CD4-positive, alpha-beta T cell treated with Interleukin-12 subunit alpha and Interleukin-12 subunit beta, for 1 hour (primary cell): ENCODE measurements at places on chromosomes 11 and 22.

GRCh38 chr11:123143921-123144320, 51.1 kb downstream of the CLMP start:
- DNase-seq: no peak

DNA sequence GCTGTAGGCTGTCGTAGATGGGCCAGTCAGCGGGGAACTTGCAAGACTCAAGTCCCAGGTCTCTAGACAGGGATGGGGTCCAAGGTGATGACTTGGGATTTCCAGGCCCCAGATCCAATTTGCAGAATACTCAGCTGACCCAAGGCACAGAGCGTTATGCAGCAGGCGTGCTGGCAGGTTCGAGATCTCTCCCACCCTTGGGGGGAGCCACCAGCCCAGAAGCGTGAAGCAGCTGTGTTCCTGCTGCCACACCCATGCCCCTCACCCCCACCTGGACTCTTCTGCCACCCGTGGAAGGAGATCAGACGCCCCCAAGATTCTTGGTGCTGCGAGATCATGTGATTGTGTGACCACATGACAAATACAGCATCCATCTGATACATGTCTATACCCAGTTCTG, 142.6 kb downstream of the BRD1 start:
- no peak for DNase-seq

- no peak for DNase-seq
Measured at GRCh38 chr11:43554148-43554473, 126.4 kb upstream of the HSD17B12 start.

GRCh38 chr11:10601837-10602236, 33.4 kb upstream of the LYVE1 start:
- DNase-seq: no peak

GRCh38 chr11:36073411-36074203, 129.7 kb downstream of the LDLRAD3 start:
- no peak for DNase-seq

DNA sequence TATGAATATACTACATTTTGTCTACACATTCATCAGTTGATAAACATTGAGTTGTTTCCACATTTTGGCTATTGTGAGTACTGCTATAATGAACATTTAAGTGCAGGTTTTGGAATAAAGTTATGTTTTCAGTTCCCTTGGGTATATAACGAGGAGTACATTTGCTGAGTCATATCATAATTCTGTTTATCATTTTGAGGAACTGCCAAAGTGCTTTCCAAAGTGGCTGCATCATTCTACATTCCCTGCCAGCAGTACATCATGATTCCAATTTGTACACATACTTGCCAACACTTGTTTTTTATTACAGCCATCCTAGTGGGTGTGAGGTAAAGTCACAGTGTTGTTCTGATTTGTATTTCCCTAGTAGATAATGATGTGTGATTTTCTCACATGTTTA, 1458.6 kb upstream of the TENM4 start:
- DNase-seq: no peak

DNA sequence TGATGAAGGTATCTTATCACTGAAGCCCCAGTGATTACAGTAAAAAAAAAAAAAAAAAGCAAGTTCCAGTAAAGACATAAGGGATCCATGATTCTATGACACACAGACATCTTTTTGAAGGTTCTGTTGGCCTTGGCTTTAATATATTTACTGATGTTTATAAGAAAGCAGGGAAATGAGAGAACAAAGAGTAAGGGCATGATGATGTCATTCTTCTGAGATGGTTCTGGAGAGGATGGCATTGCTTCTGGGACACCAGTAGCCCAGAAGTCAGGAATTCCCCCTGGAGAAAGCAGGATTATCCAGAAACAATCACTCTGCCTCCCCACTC, 233.6 kb downstream of the FAM76B start:
- no peak for DNase-seq

- no peak for DNase-seq
Measured at GRCh38 chr11:123461164-123461563, 31.1 kb downstream of the GRAMD1B start.

DNA sequence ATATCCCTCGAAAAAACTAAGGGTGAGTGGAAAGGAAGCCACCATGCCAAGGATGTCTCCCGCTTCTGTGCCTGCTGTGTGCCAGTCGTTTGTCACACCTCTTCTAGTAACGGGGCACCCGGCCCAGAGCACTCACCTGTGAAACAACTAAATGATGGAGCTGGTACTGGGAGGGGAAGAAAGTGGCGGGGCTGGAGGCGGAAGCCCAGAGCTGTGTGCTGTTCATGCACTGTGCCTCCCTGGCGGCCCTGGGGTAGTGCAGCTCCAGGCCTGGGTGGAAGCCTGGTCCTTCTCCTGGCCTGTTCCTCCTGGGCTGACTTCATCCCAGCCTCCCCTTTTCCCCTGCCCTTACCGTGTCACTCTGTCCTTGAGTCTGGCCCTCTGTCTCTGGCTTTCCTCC, 130.2 kb downstream of the CEP164 start:
- DNase-seq: no peak

DNA sequence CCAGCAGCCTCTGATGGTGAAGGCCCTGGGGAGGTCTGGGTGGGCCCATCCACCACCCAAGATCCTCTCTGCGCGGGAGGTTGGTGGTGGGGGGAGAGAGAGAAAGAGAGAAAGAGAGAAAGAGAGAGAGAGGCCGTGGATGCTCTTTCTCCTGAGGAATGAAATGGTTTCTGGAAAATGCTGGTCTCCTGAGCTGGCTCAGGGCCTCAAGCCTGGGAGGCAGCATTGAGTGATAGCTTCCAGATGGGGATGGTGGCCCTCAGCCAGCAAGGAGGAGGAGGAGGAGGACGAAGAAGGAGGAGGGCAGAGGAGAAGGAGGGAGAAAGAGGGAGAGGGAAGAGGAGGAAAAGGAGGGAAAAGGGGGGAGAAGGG, 4.6 kb downstream of the TSPAN32 start:
- no peak for DNase-seq

GRCh38 chr11:46202696-46203391, 74.6 kb upstream of the CREB3L1 start:
- no peak for DNase-seq

DNA sequence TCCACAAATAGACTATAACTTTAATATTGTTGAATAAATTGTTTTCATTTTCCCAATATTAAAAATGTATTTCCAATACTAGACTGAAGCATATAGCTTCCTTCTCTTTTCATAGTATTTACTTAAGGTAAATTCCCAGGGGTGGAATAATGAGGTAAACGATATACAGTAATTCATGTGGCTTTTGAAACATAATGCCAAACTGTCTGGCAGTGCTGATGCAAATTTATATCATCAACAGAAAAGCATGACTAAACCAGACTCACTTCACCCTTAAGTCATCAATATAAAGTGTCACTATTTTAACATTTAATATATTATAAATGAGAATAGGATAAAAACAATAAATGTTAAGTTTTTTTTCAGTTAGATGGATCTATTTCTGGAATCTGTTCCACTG, 13.6 kb downstream of the C2CD3 start:
- DNase-seq: no peak

DNA sequence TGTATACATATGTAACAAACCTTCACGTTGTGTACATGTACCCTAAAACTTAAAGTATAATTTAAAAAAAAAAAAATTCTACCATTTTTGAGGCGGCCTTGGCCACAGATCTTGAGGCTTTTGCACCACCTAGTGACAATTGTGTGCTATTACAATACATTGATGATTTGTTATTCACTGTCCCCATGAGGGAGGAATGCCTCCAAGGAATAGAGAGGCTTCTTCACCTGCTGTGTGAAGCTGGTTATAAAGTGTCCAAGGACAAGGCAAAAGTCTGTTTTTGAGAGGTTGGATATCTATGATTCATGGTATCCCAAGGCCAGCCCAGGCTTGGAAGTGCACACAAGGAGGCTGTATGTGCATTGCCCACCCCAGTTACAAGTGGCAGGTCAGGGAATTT, 30.7 kb downstream of the SLC22A25 start:
- DNase-seq: peak; percentile 38

- DNase-seq: no peak
Measured at GRCh38 chr11:111502611-111503010, 9.6 kb downstream of the BTG4 start.

DNA sequence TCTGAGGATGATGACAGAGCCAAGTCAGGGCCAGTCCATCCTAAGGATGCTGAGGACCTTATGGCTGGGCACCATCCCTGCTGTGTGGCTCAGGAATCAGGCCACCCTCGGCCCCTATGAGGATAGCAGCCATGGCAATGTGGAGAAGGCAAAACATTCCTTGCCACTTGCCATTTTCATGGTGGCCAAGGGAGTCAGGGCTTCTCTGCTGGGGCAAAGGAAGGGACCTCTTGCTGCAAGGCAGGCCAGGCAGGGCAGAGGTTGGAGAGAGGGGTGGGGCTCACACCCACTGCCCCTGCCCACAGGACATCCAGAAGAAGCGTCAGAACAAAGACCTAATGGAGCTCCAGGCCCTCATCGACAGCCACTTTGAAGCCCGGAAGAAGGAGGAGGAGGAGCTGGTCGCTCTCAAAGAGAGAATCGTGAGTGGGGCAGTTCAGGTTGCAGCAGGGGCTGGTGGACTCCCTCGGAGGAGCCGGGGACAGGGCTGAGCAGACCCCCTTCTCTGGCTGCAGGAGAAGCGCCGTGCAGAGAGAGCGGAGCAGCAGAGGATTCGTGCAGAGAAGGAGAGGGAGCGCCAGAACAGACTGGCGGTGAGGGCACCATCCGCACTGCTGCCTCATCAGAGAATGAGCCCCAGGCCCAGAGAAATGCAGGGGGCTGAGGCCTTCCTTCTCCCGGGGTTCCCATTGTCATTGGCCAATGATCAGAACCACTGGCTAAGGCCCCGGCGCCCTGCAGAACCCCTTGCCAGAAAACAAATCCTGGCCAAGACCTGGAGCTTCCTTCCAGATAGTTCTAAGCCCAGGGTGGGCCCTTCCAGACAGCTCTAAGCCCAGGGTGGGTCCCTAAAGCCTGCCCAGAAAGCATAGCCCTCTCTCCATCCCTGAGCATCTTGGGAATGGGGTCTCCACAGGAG, 13.5 kb upstream of the MRPL23 start:
- no peak for DNase-seq

DNA sequence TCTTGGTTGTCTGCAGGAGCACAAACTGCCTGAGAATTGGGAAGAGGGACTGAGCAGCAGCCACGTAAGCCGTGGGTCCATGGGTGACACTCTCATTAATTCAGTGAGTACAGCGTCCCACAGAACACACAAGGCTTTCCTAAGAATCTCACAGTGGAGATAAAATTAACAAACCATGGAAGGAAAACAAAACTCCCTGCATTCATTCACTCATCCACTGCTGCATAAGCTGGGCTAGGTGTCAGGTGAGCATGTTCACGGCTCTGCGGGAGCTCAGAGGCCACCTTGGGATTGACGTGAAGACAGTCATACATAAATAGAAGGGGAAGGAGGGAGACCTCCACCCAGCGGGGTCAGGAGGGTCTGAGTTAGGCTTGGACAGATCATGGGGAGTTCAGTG, 1442.7 kb downstream of the TBC1D22A start:
- DNase-seq: no peak

GRCh38 chr22:21881841-21882753, 14.7 kb upstream of the MAPK1 start:
- no peak for DNase-seq

- DNase-seq: no peak
Measured at GRCh38 chr11:76007166-76007565, 192.2 kb downstream of the UVRAG start.

- DNase-seq: no peak
Measured at GRCh38 chr11:69862331-69862771, 43.1 kb upstream of the FGF3 start.

GRCh38 chr11:15584158-15584557, 469.4 kb downstream of the INSC start:
- no peak for DNase-seq

DNA sequence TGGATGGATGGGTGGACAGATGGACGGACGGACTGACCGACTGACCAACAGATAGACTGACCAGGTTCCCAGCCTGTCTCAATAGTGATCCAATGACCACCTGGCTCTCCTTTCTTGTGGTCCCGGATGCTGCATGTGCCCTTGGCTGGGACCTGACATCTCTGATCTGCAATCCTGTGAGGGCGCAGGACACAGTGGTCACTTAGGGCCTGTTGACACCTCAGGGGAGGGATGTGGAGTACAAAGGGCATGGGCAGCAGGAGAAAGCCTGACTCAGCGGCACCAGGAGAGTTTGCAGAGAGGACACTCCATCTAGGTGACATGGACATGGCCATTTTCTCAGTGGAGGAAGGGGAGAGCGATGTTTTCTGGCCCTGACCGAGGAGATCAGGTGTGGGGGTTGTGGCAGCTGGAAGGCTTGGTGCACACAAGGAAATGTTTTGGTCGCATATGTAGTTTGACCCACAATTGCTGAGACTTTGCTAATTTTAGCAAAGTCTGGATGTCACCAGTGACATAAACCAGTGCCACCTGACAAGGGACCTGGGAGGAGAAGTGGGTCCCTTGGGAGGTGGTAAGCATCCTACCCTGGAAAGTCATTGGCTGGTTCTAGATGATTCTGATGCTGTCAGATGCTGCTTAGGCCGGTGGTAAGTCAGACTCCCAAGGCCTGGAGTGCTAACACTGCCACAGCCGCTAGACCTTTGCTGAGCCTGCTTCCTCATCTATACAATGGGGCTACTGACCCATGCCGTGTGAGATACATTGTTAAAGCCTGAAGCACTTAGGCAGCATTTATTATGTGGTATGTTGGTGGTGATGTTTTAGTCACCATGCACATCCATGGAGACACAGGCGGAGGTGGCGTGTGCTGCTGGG, 50.7 kb downstream of the CD82 start:
- no peak for DNase-seq

DNA sequence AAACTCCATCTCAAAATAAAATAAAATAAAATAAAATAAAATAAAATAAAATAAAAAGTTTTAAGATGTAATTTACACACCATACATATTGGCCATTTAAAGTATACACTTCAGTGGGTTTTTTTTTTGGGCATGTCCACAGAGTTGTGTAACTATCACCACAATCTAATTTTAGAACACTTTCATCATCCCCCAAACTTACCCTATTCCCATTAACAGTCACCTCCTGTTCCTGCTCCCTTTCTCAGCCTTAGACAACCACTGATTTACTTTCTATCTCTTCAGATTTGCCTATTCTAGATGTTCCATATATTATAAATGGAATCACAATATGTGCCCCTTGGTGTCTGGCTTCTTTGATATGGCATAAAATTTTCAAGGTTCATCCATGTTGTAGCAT, 4.6 kb upstream of the ACER3 start:
- DNase-seq: no peak

DNA sequence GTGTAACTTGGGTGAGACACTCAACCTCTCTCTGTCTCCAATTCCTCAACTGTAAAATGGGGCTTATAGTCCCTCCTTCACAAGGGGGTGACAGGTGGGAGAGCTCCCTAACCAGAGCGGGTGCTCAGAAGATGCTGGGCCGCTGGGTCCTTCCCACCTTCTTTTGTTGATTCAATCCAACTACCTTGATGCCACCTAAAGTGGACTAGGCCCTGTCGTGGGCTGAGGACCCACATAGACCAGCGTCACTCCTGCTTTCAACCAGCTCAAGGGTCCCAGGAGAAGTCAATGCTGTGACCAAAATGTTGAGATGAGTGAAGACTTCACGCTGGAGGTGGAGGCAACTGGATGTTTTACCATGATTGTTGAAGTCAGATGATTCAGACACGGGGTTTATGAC, 72.7 kb upstream of the WNT11 start:
- DNase-seq: no peak
